Fibroblast of skin of left biceps (primary cell): ENCODE measurements at places on chromosomes 6 and 20.

DNA sequence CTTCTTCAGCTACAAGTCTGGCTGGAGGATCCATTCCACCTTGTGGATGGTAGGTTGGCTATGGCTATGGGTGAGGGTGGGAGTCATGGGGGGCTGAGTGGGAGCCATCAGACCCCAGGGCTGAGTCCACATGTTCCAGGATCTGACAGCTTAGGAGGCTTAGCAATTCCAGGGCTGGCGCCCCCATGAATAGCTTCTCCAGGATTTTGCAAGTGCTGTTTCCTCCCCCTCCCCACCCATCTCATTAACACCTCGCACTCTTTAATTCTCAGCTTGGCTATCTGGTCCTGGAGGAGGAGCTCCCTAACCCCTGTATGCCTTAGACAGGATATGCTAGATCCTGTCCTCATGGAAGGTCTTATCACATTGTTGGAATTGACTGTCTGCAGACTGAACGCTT lies 39.0 kb upstream of the ANGPT4 start:
- DNase-seq = no peak

GRCh38 chr6:78465059-78465634 lies 402.2 kb upstream of the IRAK1BP1 start:
- DNase-seq = no peak

DNA sequence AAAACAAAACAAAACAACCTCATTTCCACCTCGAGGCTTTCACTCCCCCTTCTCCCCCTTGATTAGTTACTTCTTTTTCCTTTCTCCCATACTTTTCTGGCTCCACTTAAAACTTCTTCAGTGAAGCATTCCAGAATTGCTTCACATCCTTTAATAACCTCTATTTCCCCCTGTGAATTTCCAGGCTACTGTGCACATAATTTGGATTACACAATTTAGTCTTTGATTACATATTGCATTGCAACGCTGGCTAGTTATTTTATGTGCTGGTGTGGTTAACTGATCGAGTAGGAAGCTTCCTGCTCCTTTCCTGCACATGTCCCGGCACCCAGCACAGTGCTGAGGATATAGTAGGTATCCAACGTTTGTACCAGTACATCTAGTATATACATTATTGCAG lies 28.1 kb upstream of the EEF1E1 start:
- no peak for DNase-seq

GRCh38 chr6:168263351-168263905 lies 56.1 kb downstream of the DACT2 start:
- DNase-seq = no peak

GRCh38 chr20:61686051-61686936 lies 379.4 kb downstream of the TAF4 start:
- DNase-seq = no peak

GRCh38 chr20:24337069-24337468 lies 132.4 kb upstream of the SYNDIG1 start:
- no peak for DNase-seq

GRCh38 chr6:134512981-134513391 lies 195.1 kb upstream of the SGK1 start:
- DNase-seq = no peak

DNA sequence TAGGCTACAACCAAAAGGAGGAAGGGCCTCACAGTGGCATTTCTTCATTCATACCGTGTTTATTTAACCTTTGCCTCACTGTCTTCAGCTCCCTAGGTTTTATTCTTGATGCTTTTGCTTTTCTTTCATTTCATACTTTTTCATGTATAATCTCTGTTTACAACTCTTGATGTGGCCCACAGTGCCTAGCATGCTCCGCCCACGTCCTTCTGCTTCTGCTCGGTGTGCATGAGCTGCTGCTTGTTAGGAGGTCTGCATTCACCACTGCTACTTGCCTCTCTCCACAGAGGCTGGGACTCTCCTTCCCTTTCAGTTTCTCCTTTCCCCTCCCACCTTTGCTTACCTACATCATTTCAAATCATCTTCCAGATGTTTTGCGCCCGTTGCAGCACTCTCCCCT lies 147.6 kb downstream of the EYA4 start:
- no peak for DNase-seq

- no peak for DNase-seq
Measured at GRCh38 chr6:33628401-33628964, 7.4 kb downstream of the ITPR3 start.
